NB4 (cell line): ENCODE measurements at places on chromosomes 2 and 18.
A peak's percentile ranks its signal among the peaks of the same experiment; 100 is the strongest.

DNA sequence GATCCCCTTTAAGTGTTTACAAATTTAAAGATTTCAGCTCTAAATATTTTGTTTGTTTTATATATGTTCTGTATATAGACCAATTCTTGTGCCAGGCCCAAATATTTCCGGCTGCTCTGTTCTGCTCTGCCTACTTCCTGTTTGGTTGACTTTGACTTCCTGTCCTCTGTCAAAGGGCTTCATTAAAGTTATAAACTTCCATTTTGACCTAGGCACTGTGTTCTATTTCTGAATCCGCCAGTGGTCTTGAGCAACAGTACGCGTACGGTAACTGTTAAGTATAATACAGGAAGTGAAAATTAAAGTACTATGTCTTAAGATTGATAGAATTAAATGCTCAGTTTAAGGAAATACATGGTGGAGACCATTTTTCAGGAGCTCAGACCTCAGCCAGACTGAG lies 13.5 kb upstream of the REL start:
- peak; percentile 85 for DNase-seq

GRCh38 chr2:184402381-184402780 lies 195.9 kb upstream of the ZNF804A start:
- DNase-seq = no peak

GRCh38 chr2:238039985-238040384 lies 20.8 kb upstream of the SCLY start:
- DNase-seq = no peak

DNA sequence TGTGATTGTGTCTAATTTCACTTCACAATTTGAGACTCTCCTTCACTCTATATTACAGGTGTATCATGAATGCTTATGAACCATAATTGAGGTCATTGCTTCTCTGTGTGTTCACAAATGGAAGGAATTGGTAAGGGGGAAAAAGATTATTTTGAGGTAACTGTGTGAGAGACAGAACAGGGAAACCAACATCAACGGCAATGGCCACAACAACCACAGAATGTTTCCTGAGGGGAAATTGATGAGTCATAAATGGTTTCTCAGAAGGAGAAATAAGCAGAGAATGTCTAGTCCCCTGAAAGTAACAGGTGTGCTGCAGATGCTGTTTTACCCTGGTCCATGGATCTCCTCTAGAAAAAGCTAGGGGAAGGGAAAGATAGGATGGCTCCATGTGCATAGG lies 361.2 kb upstream of the GALNT5 start:
- DNase-seq = peak; percentile 13
